ENCODE measurements at places on chromosomes 2 and 18. TPM values are rescaled to one million over a fixed set of nuclear protein-coding genes. Genes with fewer than 3 reads are reported as not detected.

The LYPD1 gene
- polyA plus RNA-seq, result not detected

The TEX44 gene
- not detected for polyA plus RNA-seq

The TLX2 gene
- polyA plus RNA-seq, result not detected

The RAB6D gene
- 0.06 TPM for polyA plus RNA-seq

The FTCDNL1 gene
- 1.1 TPM for polyA plus RNA-seq

The SUMO1 gene
- polyA plus RNA-seq, result 253 TPM

DNA sequence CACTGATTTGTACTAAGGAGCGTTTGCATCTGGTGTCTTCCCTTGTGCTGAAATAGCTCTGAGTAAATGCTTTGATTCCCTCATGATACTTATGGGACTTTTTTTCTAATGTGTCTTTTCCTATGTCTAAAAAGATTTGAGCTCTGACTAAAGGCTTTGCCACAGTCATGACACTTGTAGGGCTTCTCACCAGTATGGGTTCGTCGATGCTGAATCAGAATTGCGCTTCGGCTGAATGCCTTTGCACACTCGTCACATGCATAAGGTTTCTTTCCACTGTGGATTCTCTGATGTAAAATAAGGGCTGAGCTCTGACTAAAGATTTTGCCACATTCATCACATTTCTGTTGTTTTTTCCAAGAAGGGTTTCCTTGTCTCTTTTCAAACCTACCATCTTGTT, 8.0 kb downstream of the ZNF396 start:
- no peak for DNase-seq

GRCh38 chr18:42477267-42477666, 522.2 kb downstream of the PIK3C3 start:
- DNase-seq, result no peak

DNA sequence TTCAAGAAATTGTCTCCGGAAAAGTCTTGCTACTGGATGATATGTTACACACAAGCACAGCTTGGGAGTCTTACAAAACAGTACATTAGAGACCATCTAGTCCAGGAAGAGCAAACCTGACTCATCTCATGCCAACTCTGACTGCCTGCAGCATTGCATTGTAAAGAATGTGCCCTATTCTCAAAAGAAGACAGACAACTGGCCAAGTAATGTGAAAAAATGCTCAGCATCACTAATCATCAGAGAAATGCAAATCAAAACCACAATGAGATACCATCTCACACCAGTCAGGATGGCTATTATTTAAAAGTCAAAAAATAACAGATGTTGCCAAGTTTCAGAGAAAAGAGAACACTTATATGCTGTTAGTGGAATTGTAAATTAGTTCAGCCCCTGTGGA, 42.7 kb upstream of the GORASP2 start:
- DNase-seq, result no peak

GRCh38 chr18:35835833-35836232, 136.6 kb upstream of the RMP24 start:
- no peak for DNase-seq

GRCh38 chr2:171531836-171532450, 9.7 kb downstream of the CYBRD1 start:
- DNase-seq, result no peak

GRCh38 chr2:53751728-53752127, 15.9 kb upstream of the CHAC2 start:
- no peak for DNase-seq

- DNase-seq, result no peak
Observed at GRCh38 chr2:105087273-105087672, 49.4 kb downstream of the MRPS9 start.

DNA sequence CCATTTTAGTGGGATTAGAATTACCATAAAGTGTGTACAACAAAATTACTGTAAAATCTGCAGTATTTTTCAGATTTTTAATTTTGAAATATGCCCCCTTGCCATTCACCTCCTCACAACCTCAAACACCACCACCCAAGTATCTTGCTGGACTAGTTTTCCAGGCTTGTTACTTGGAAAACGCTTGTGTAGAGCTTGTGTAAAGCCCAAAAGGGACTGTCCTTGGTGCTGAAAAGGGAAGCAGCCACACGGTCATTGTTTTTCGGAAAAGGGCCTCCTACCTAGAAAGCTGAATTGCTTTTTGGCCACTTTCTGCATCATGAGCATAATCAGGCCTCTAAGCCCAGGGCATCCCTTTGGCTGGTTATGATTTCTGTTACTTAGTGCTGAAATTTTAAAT, 563.4 kb downstream of the LRRTM4 start:
- DNase-seq, result no peak

DNA sequence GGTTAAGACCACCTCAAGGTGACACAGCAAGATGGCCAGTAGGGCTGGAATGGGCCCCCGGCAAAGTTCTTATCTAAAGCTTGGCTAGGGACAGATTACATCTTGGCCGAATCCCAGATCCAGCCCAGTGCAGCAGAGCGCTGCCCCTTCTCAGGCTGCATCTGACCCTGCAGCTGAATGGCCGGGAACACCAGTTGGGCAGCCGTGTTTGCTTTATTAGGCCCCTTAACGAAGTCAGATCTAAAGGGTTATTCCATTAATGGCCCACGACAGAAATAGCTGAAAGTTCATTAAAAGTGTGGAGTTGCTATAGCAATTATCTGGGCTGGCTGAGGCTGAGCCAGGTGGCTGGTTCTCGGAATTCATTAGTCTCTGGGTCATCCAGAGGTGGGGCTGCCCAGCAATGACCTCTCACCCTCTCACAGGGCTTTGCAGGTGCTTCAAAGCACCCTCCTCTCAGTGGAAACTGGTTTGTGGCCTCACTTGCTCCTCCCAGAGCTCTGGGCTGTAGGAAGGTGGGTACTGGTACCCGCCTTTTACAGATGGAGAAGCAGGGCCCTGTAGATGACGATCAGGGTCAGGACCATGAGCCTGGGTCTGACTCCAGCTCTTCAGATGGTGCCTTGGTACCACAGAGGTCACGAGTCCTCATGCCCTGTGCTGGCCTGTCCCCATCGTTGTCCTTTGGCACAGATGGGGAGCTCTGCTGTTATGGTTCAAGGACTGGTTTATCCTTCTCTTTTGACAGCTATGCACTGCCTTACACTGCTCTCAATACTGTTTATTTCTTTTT, 68.8 kb downstream of the EMX1 start:
- no peak for DNase-seq

DNA sequence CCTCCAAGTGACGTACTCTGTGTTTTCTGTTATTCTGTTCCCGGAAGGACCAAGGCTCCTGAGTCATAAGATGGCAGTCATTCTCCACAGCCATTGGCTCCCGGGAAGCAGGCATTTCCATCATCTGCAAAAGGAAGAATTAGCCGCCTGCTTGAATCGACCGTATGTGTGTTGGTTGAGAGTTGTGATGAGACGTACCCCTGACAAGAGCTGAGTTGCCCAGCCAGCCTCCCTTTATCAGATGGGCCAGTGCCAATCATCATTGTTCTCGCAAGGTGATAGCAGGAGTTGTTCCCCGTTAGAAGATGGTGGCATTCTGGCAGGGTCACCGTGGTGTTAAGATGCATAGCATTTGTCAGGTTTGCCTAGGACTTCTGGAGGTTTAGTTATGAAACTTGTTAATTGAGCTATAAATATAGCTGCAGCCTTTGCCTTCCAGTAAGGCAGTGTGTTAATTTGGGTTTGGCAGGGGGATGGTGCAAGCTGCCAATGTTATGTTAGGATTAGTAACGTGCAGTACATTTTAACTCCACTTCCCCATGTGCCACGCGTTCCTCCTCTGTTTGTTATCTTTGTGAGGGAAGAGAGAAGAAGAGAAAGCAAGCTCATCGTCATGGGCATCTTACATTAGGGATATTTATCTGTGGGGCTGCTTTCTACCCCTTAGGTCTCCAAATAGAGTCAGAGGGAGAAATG, 652.7 kb upstream of the FANCL start:
- no peak for DNase-seq

DNA sequence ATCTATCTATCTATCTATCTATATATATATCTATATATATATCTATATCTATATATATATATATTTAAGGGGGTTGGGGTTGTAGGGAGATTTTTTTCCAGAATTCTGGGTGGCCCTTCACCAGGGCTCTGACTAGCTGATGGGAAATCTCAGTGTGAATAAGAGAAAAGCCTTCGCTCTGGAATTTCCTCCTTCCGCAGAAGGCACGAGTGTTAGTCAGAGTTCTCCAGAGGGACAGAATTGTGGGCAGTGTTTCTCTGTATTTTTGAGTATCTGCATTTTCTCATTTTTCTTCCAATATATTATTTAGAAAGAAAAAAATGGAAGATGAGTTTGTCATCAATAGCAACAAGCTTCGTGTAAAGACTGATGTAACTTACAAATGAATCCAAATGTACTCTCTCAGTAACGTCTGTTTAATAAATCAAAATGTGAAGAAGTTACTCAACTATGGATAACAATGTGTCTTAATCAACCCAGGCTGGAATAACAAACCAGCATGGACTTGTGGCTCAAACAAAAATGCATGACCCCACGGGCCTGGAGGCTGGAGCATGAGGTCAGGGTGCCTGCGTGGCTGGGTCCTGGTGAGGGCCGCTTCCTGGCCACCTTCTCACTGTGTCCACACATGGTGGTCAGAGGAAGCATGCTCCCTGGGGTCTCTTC, 10.6 kb upstream of the SNTG2 start:
- no peak for DNase-seq

GRCh38 chr2:144477957-144478311, 42.0 kb downstream of the ZEB2 start:
- no peak for DNase-seq

DNA sequence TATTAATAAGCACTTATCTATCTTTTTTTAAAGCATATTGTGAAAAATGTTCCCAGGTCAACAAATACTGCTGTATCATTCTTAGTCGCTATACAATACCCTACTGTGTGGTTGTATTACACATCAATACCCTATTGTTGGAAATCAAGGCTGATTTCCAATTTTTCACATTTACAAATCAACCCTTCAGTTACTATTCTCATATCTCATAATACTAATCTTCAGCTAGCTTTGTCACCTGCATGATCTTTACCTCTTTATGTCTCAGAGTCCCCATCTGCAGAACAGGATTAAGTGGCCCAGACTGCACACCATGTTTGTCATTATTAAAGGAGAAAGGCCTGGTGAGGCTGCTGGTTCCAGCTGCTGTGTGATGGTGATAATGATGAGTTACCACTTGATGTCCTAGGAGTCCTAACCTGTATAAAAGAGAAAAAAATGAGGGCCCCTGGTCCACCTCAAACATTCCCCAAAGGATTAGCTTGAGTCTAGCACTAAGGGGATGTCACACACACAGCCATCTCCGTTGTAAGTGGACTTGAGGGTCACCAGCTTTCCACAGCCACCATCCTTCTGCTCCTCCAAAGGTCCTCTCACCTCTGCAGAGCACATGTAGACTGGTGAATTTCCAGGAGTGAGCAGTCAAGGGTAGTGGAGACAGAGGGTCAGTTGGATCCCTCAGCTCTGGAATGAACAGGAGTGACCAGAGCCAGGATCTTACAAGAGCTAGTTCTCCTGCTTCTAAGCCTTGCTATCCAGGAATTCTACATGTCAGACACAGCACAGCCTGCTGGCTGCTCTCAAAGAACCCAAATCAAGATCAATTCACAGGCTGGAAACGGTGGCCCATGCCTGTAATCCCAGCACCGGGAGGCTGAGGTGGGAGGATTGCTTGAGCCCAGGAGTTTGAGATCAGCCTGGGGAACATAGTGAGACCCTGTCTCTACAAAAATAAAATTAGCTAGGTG, 36.0 kb upstream of the BIN1 start:
- DNase-seq, result no peak

DNA sequence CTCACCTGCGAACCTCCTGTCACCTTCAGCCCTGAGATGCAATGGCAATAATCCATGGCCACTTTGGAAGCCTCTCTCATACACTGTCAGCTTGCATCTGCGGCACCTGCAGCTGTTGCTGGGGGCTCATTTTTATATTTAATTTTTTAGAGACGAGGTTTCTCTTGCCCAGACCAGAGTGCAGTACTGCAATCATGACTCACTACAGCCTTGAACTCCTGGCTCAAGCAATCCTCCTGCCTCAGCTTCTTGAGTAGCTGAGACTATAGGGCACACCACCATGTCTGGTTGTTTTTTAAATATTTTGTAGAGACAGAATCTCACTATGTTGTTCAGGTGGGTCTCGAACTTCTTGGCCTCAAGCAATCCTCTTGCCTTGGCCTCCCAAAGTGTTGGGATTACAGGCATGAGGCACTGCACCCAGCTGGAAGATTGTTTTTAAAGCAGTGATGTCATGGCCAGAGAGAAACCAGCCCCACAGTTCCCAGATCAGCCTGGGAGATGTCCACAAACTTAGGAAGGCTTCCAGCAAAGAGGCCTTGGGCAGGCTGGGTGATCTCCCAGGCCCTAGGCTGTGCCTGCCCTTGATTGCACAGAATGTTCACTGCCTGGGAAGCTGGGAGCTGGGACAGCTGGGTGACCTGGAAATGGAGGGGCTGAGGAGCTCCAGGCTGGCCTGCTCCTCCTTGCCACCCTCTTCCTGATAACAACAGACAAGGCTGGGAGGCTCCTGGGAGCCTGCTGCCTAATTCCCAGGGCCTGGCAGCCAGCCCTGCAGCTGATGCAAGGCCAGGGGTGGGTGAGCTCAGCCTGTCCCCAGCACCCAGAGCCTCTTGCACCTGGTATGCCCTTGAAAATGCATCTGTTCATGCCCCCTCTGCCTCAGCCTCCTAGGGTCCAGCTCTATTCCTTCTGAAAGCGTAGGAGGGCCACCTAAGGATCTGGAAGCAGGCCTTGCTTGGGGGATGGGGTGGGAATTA, 27.1 kb downstream of the SH2D6 start:
- no peak for DNase-seq

GRCh38 chr2:15307526-15307925, 253.6 kb downstream of the NBAS start:
- no peak for DNase-seq

GRCh38 chr2:62627667-62628066, 77.8 kb upstream of the EHBP1 start:
- DNase-seq, result no peak

GRCh38 chr2:112627060-112628040, 18.4 kb upstream of the SLC20A1 start:
- no peak for DNase-seq

DNA sequence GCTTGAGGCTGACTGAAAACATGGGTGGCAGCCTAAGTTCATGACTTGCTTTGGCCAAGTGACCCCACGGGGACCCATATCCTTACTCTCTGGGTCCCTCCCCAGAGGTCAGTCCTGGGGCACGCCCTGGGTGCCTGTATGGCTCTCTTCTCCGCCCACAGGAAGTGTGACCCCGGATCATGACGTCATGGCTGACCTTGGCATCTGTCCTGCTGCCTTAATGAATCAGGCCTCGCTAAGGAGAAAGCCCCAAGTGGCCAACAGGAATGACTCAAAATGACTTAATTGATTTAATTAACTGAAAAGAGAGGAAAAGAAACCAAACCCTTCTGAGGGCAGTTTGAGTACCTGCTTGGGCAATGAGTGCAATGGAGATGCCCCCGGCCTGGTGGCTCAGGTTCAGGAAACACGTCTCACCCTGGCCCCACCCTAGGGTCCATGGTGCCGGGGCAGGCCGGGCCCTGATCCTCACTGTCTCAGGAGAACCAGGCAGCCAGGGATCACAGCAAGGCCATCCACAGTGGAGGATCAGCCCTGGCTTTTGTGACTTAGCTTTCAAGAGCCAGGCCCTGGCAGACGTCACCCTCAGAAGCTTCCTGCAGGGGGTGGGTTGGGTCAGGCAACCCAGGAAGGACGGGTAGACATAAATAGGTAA, 112.0 kb downstream of the CYP26B1 start:
- no peak for DNase-seq

Measured in immature natural killer cell (primary cell).